ENCODE measurements at places on chromosomes 7 and 10.

- peak; percentile 94 for DNase-seq
Measured at GRCh38 chr7:66847879-66848790, 72.9 kb upstream of the TMEM248 start.

- DNase-seq = no peak
Measured at GRCh38 chr10:83580373-83581012, 558.8 kb upstream of the GHITM start.

DNA sequence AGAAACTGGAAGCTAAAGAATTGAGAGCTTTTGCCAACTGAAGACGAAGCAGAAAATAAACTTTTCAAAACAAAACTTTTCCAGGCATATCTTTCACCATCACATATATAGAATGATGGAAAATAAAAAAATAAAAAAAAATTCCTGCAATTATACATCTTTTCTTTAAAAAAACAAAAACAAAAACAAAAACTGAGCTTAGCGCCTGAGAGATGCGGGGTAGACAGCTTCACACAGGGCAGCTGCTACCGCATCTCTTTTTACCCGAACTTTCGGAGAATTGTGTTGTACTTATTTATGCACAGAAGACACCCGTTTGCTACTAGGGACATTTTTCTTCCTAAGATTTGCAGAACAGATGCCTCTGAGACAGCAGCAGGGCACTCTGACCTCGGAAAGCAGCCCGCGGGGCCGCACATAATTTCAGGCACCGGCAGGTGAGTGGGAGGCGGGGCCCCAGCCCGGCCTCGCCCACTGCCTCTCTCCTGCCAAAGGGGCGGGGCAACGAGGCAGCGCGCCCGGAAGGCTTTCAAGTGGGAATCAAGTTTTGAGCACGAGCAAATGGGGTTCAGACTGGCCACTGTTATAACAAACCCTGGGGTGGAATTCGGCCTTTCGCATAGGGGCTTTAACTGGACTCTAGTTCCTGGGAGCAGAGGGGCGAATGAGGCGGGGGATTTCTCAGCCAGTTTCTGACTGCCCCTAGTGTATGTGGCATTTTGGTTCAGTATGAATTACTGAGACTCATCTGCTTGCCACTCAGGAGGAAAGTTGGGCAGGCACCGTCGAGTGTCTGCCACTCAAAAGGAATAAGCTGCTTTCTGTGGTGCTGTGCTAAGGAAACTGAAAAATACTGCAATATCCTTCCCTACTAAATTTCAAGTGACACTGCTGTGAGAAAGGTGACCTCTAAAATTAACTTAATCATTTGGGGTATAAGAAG is 18.5 kb upstream of the FAM133B start:
- DNase-seq = no peak

DNA sequence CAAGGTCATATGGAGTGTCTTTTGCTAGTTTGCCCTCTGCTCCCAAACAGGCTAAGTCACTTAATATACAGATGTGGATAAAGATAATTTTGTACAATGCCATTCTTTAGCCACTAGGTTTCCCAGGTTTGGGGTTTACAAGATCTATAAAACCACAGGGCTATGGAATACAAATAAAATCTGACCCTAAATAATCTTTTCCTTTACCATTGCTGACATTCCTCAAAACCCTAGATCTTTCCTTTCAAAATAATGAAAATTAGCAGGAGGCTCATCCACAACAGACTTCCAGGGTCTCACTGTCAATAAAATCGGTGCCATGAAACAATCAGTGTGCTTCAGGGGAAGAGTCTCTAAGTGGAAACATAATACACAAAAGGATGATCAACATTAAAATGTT is 148.4 kb downstream of the CPEB3 start:
- DNase-seq = peak; percentile 42

DNA sequence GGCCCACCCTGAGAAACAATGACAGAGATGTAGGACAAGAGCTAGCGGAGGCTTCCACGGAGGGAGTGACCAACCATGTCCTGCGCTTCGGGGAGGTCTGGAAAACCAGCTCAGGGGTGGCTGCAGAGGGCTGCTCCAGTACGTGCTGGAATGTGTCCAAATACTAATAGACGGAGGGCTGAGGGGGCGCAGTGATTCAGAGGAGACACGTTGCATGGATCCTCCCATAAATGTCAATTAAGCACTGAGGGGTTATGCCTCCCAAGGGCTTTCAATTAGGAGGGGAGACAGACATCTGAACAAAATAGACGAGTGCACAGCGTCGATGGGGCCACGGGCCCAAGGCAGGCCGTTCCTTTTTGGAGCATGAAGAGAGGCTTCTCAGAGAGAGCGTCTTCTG is 51.0 kb upstream of the NPS start:
- DNase-seq = no peak

DNA sequence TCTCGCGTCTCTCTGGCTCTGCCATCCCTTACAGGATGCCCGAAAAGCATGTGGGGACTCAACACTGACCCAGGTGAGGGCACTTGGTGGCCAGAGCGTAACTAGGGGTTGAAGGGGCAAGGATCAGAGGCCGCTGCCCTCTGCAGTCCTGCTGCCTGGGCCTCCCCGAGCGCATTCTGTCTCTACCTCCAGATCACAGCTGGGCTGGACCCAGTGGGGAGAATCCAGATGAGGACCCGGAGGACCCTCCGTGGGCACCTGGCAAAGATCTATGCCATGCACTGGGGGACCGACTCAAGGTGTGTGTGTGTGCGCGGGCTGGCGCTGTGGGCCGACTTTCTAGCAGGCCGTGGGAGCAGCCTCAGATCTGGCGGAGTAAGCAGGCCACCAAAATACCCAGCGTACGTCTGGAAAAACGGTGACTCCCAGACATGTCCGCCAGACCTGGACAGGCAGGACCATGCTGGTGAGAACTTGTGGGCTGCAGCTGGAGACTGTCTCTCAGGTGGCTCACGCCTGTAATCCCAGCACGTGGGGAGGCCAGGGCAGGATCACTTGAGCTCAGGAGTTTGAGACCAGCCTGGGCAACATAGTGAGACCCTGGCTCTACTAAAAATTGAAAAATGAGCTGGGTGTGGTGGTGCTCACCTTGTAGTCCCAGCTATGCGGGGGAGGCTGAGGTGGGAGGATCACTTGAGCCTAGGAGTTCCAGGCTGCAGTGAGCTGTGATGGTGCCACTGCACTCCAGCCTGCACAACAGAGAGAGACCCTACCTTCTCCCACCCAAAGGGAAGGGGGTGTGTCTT is 3.2 kb downstream of the GNB2 start:
- DNase-seq = no peak

GRCh38 chr7:123148813-123149212 is 51.0 kb downstream of the SLC13A1 start:
- no peak for DNase-seq

DNA sequence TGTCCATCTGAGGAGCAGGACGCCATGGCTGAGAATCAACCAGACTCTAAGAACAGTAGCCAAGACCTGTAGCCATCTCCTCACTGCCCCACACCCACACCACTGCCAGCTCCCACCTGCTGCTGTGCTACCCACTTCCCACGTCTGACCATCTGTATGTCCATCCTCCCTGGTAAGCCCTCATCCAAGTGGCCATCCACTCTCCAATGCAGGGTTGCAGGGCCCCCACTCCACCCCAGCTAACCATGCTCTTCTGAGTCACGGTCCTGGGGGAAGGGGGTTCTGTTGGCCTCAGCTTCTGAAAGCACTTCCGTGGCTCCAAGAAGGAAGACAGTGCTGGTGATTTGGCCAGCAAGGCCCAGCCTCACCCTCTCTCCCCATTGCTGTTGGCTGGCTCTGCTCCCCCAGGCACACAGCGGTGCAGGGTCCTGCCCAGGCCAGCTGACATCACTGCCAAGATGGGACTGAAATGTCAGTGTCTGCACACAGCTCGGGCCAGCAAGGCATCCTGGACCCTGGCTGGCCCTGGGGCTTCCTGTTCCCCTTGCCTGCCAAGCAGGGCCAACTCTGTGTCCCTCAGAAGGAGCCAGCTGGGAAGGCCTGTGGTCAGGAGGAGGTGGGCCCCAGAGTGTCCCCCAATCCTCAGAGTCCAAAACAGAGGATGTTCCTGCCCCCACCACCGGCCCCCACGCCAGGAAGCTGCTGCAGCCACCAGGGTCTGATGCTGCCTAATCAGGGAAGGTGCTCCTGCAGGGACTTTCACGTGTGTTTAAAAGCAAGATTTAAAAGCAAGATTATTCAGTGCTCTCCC is 17.5 kb downstream of the RASGEF1A start:
- no peak for DNase-seq

DNA sequence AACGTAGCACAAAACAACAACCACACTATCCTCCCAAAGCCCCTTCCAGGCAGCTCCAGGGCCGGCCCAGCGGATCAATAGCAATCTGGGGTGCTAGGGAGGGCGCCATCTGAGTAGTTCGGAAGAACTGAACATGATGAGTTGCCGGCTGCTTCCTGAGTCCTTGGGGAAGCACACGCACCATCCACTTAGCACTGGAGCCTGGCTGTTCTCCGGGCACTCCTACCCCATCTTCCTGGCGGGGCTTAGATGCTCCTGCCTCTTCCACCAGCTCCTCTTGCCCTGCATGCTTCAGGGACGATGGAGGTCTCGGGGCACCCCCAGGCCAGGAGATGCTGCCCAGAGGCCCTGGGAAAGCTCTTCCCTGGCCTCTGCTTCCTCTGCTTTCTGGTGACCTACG is at the start of gene KCNK18:
KCNK18 (plus strand) TSS at position 301 of the 400 bp plus-strand sequence; CDS start at position 301, 0 bp downstream.
- DNase-seq = no peak

DNA sequence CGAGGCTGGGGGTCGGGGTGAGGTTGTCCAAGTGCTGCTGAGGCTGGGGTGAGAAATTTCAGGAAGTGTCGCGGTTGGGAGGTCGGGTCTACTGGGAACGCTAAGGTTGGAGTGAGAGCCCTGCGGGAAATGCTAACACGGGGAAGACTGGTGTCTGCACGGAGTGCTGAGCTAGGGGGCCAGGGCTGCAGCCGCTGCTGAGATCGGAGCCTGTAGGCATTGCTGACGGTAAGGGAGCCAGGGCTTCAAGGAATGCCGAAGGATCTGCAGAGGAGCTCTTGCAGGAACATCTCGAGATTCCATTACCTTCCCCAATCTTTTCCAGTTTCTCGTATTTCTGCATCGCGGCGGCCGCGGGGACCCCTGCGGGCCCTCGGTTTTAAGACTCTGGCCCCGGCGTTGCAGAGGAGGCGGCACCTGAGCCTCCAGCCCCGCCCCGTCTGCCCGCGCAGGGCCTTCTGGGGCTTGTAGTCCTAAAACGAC is at the start of gene CDK5:
CDK5 (minus strand) TSS at position 392 of the 483 bp plus-strand sequence; CDS start at position 343, 49 bp downstream.
- DNase-seq = no peak

GRCh38 chr10:21534604-21535493 is 817 bp downstream of the MLLT10 start:
- DNase-seq = peak; percentile 51

- no peak for DNase-seq
Measured at GRCh38 chr7:17524746-17525145, 226.3 kb downstream of the AHR start.

DNA sequence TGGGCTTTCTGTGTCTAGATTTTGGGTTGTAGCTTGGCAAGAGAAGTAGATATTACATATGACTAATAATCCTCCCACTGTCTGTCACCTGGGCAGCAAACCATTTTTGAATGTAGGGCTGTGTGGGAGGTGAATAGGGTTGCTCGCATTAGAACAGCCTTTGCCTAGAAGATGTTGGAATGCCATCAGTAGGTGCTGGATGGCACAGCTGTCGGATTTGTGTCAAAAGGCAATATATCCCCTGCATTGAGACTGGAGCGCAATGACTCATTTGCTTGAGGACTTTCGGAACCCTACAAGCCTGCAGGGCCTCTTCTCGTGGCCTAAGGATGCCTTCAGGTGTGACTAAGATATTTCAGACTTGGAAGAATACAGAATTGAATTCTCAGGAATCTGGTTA is 323.8 kb downstream of the GPR158 start:
- no peak for DNase-seq

GRCh38 chr10:101763141-101763846 is 12.6 kb downstream of the FGF8 start:
- DNase-seq = no peak

DNA sequence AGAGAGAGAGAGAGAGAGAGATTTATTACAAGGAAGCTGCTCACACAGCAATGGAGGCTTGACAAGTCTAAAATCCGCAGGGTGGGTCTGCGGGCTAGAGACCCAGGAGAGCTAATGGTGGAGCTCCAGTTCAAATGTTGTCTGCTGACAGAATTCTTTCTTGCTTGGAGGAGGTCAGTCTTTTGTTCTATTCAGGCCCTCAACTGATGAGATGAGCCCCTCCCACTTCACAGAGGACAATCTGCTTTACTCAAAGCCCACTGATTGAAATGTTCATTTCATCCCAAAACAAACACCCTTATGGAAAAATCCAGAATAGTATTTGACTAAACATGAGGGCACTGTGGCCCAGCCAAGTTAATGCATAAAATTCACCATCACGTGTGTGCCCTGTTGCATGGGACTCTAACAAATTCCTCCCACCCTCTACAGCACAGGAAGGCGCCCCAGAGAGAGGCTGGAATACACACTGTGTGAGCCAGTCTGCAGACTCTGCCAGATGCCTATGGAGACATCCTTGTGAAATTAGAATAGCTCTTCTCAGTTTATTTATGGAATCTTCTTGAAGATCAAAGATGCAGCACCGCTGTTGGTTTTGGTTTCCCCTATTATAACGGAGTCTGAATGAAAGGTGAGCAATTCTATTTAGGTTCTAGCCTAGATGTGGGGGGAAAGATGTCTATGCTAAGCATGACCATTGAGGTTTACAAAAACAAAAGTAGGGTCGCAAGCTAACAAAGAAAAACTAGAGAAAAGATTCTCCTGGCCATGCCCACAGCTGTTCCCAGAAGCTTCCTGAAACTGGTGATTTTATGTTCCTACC is 123.0 kb upstream of the SFMBT2 start:
- DNase-seq = no peak

DNA sequence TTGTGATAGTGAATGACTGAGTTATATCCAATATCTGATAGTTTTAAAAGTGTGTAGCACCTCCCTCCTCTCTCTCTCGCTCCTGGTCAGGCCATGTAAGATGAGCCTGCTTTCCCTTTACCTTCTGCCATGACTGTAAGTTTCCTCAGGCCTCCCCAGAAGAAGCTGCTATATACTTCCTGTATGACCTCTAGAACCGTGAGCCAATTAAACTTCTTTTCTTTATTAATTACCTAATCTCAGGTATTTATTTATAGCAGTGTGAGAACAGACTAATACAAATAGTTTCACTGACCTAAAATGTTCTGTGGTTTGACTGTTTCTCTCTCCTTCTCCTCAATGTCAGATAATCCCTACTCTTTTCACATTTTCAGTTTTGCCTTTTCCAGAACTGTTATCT is 321.3 kb upstream of the MBL2 start:
- no peak for DNase-seq

GRCh38 chr7:40327873-40328272 is 193.1 kb downstream of the SUGCT start:
- DNase-seq = no peak

GRCh38 chr10:44125879-44126278 is 259.0 kb downstream of the CXCL12 start:
- no peak for DNase-seq

GRCh38 chr10:109898666-109899355 is 24.5 kb downstream of the XPNPEP1 start:
- no peak for DNase-seq

DNA sequence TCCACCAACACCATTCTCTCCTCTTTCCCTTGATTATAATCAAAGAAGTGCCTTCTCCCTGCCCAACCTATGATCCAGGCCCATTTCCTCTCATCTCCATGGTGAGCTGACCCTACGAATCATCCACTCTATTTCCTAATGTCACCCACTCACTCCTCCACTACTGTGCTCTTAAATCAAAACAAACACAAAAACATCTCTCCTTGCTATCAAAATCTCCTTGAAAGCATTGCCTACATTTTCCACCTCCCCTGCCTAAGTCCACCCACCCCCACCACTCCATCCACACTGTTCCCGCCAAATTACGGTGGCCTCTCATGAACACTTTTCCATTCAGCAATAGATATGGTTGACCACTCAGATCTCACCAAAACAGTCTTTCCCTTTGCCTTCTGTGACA is 5.3 kb downstream of the DYDC1 start:
- no peak for DNase-seq

- DNase-seq = no peak
Measured at GRCh38 chr10:85868627-85869499, 497.7 kb downstream of the GRID1 start.
